ENCODE measurements at places on chromosomes 6 and 20.

DNA sequence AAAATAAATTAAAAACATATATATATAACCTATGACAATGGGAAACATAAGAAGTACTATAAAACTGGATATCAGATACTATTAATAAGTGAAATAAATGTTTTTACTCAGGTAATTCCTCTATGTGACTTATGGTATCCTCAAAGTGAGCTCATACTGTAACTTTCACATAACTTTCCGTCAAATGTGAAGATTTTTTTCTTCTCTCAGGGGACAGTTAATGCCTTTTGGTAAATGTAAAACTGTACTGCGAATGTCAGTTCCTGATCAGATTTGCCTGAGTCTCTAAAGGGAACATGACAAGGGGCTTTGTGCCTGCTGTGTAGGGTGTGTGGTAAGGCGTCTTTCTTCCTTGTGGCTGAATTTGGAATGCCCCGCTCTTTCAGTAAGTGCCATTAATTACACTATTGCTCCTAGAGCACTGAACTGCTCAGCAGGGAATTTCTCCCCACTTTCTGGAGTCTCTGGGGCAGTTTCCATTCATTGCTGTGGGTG lies 271.8 kb downstream of the PRL start:
- no peak for DNase-seq

DNA sequence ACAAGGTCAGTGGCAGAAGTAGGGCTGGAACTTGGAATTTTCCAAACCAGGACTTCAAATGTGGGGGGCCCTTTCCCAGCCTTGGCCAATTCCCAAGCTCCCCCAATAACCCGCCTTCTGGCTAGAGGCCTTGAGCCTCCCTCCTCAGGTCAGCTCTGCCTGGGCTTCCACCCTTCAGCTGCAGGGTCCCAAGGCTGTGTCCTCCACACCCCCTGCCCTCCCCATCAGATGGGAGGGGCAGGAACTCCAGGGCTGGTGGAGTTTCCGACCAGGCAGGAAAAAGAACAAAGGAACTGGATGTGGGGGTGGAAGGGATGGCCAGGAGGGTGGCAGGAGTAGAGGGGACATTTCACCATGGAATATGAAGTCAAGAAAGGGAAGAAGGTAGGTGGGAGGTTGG lies at the start of gene CCM2L:
Gene CCM2L, plus strand, starts transcription at position 338 of the 400 bp plus-strand sequence. Its CDS starts 17 bp downstream, at position 355.
- DNase-seq: no peak

- no peak for DNase-seq
These were observed 147.7 kb upstream of the VGLL2 start for GRCh38 chr6:117117652-117118051.

DNA sequence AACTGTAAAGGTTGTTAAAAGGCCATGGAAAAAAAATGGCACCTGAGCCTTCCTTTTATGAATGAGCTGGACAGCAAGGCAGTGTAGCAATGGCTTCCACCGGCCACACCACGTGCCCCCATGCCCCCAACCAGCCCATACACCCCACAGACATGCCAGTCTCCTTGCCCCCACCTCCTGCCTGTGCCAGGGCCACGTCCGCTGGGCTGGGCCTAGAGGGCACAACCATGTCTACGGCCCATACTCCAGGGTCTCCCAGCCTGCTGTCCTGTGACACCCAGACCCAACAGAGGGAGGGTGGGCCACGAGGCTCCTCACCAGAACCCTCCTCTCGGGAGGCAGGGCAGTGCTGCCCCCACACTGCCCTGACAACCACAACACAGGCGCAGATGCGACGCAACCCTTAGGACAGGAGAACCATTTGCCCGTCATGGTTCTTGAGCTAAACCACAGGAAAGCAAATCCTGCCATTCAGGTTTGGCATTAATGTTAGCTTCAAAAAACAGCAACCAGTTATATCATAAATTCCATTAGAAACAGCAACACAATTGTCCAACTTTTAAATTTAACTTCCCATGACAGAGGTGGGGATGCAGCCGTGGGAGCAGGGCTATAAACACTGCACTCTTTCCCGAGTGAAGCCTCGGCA lies 50.7 kb downstream of the TAF4 start:
- DNase-seq: no peak
